ENCODE measurements at places on chromosomes 4 and X. TPM values are rescaled to one million over a fixed set of nuclear protein-coding genes. Genes with fewer than 3 reads are reported as not detected.

BMP3 gene
- total RNA-seq, result not detected

NSDHL gene
- 17.0 TPM for total RNA-seq

CDKL5 gene
- 2.0 TPM for total RNA-seq

DMRTC1 gene
- total RNA-seq, result not detected

PAGE4 gene
- not detected for total RNA-seq

LONRF3 gene
- 0.73 TPM for total RNA-seq

SCD5 gene
- 0.45 TPM for total RNA-seq

ARMCX4 gene
- total RNA-seq, result 2.5 TPM

AGA gene
- 23.6 TPM for total RNA-seq

FHDC1 gene
- total RNA-seq, result 0.15 TPM

GLRA2 gene
- not detected for total RNA-seq

TLL1 gene
- not detected for total RNA-seq

AMTN gene
- not detected for total RNA-seq

NAA10 gene
- 63.1 TPM for total RNA-seq

CETN2 gene
- 7.7 TPM for total RNA-seq

TLR3 gene
- 2.2 TPM for total RNA-seq

RAB40A gene
- 0.10 TPM for total RNA-seq

F8A3 gene
- 0.40 TPM for total RNA-seq

TRPC5OS gene
- total RNA-seq, result not detected

TRIM75 gene
- total RNA-seq, result not detected

GABRG1 gene
- total RNA-seq, result not detected

ASB9 gene
- total RNA-seq, result 1.4 TPM

COX7B2 gene
- total RNA-seq, result not detected

TRAM1L1 gene
- total RNA-seq, result not detected

GYPB gene
- total RNA-seq, result not detected
